Thoracic aorta endothelial cell (primary cell): ENCODE measurements at places on chromosomes 2 and 18. TPM values are rescaled to one million over a fixed set of nuclear protein-coding genes. Genes with fewer than 3 reads are reported as not detected.

IL36RN gene
- total RNA-seq: not detected in 2 replicates

KCNG2 gene
- total RNA-seq: not detected in 2 replicates

IL18R1 gene
- 6.4 TPM in 2 replicates for total RNA-seq

RAX gene
- not detected in 2 replicates for total RNA-seq

HOXD12 gene
- total RNA-seq: not detected in 2 replicates

VWC2L gene
- total RNA-seq: not detected in 2 replicates

ONECUT2 gene
- under 0.01 TPM in 2 replicates for total RNA-seq

SCN2A gene
- total RNA-seq: under 0.01 TPM in 2 replicates

CKAP2L gene
- total RNA-seq: 21.8 and 25.3 TPM in 2 replicates

SKA1 gene
- total RNA-seq: 35.5 and 47.7 TPM in 2 replicates

CHRNG gene
- total RNA-seq: not detected in 2 replicates

STARD6 gene
- not detected in 2 replicates for total RNA-seq

XIRP2 gene
- under 0.01 and 0.14 TPM in 2 replicates for total RNA-seq

UGT1A4 gene
- not detected in 2 replicates for total RNA-seq

MOGAT1 gene
- total RNA-seq: not detected in 2 replicates

MERTK gene
- total RNA-seq: 33.3 and 34.6 TPM in 2 replicates

CAPN14 gene
- under 0.01 and 0.14 TPM in 2 replicates for total RNA-seq

DNER gene
- total RNA-seq: 0.07 and 0.13 TPM in 2 replicates

LYPD6B gene
- total RNA-seq: not detected in 2 replicates

MFSD2B gene
- 0.14 TPM in 1 of 2 replicates, not detected in the other for total RNA-seq

CYTIP gene
- total RNA-seq: 0.13 TPM in 1 of 2 replicates, not detected in the other

ZC3H15 gene
- total RNA-seq: 118 and 122 TPM in 2 replicates

RAB27B gene
- total RNA-seq: 0.27 and 0.36 TPM in 2 replicates

ANKRD30BL gene
- total RNA-seq: not detected in 2 replicates

SLC19A3 gene
- 0.40 and 0.86 TPM in 2 replicates for total RNA-seq

PREPL gene
- 52.7 and 52.9 TPM in 2 replicates for total RNA-seq

G6PC2 gene
- not detected in 2 replicates for total RNA-seq

CDK15 gene
- total RNA-seq: not detected in 2 replicates
